ENCODE measurements at places on chromosomes 4 and X.
A peak's percentile ranks its signal among the peaks of the same experiment; 100 is the strongest.

GRCh38 chr4:140363051-140363450, 10.4 kb upstream of the SCOC start:
- DNase-seq: no peak

DNA sequence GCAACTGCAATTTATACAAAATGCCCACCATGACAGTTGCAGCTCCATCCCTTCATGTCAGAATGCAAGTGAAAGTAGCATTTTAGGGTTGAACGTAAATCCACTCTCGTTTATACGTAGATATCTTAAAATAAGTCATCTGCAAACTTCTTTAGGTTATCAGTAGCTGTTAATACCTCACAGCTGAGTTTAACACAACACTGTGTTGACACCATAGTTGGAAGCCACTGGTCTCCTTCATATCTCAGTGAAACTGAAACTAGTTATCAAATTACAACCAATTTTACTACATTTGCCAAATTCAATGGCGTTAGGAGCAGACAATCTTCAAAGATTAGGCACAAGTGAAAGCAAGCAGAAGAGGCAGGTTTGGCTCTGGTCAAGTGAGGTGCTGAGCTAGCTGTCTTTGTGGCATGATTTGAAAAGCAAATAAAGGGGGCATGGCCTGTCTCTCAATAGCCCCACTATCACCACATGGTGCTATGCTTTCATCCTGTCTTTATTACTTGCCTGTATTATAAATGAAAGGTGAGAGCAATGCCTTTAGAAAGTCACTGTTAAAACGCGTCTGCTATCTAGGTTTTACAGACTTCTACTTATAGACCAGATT, 12.3 kb downstream of the PPP3CA start:
- DNase-seq: no peak

DNA sequence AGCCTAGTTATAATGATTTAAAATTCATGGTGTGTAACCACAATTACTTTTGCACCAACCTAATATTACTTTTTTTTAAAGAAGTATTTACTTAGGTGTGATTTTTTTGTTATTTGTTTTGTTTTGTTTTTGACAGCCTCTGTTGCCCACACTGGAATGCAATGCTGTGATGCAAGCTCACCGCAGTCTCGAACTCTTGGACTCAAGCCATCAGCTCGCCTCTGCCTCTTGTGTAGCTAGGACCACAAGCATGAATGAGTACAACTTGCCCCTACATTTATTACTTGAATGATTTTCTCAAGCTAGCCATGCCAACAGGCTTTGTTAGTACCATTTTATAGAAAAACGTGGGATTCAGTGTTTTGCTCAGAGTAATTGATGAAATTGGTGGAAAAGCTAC, 488.8 kb upstream of the CPEB2 start:
- no peak for DNase-seq

DNA sequence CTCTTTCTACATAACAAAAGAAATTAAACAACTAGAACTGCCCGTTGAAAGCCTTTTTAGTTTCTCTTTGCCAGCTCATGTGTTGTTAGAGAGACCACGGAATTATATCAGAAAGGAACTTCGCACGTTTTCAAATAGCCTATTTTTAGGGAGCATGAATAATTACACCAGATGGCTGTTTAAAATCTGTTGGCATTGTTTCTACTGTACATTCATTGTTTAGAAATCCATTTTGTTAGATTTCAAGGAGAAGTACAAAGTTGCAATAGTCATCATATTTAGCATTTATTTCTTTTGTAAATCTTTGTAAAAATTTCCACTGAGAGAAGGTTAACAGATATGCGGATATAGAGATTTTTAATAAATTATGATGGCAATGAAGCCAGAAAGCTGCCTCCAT, 403.0 kb upstream of the HS3ST1 start:
- DNase-seq: no peak

- DNase-seq: no peak
These were observed 17.8 kb downstream of the SRD5A3 start for GRCh38 chr4:55363691-55364351.

DNA sequence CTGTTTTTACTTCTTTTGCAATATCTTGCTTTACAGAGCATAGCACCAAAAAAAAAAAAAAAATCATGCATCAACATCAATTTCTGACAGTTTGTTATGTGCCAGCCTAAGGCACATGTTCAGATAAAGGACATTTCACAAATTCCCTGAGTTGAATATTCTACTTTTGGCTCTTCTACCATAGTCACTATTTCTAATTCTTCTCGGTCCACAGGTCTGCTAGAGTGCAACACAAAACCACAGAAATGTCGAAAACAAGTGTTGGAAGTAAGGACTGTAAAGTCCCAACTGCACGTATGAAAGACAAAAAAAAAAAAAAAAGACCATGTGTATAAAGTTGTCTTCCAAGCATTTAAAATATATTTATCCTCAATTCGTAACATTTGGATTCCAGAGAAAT, 494.2 kb upstream of the INTU start:
- no peak for DNase-seq

- no peak for DNase-seq
These were observed 83.6 kb downstream of the STAG2 start for GRCh38 chrX:124045109-124045508.

DNA sequence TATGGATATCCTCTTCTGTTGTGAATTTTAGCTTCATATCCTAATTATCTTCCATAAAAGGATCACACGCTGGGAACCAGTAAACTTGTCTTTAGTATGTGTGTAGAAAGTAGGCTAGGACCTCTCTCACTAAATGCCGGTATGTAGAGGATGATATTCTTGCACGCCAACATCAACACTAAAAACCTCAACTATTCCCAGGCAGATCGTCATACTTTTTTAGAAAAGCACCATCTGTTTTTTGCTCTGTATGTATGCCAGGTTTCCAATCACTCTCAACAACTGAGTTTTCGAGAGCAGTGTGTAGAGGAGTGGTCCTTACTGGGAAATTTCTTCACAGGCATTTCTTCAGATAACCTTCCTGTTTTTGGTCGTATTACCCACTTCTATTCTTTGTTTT, 283.6 kb downstream of the GALNTL6 start:
- no peak for DNase-seq

- DNase-seq: no peak
These were observed 37.8 kb downstream of the SH3KBP1 start for GRCh38 chrX:19849464-19850080.

GRCh38 chrX:154013614-154014360, 5.9 kb downstream of the IRAK1 start:
- peak; percentile 35 for DNase-seq

DNA sequence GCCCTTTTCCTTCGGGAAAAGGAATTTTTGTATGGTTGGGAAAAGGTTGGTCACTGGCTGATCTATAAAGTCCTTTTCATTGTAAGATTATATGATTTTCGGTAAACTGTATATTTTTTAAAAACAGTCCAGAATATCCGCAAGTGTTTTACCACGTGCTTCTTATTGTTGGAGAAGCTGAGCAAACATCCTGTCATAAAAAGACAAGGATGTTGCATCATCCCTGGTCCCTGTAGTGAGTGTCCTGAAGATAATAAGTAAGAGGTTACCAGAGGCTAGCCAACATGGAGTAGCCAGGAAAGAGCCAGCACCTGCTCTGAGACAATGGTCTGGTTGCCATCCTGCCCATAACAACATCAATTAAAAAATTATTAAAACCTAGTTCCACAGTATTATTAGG, 5.1 kb downstream of the CXCL9 start:
- DNase-seq: no peak

- no peak for DNase-seq
These were observed 496.9 kb downstream of the PPARGC1A start for GRCh38 chr4:23392860-23393458.

DNA sequence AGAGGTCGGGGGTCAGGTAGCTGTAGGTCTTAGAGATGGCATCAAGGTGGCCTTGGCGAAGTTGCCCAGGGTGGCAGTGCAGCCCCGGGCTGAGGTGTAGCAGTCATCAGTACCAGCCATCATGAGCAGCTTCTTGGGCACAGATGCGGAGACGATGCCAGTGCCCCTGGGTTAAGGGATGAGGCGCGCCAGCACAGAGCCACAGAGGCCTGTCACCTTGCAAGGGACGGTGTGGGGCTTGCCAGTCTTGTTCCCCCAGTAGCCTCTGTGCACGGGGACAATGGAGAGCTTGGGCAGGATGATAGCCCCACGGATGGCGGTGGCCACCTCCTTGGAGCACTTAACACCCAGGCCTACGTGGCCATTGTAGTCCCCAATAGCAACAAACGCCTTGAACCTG, 750.7 kb upstream of the PABPC4L start:
- no peak for DNase-seq

GRCh38 chrX:28659269-28659668, 72.0 kb downstream of the IL1RAPL1 start:
- DNase-seq: peak; percentile 4

DNA sequence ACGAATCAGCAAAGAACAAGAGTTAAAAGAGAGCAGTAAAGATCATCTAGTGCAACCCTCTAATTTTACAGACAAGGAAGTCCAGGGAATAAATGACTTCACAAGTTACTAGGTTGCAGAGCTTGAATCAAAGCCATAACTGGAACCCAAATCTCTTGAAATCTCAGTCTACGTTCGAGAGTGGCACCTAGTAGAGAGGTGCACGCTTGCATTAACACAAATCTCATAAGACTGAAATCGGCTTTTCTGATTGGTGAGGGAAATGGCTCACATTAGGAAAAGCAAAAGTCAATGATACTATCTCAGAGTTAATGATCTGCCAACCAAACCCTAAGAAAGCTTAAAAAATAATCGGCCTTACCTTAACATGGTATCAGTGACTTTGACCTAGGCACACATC, 43.0 kb downstream of the FAT1 start:
- DNase-seq: no peak

DNA sequence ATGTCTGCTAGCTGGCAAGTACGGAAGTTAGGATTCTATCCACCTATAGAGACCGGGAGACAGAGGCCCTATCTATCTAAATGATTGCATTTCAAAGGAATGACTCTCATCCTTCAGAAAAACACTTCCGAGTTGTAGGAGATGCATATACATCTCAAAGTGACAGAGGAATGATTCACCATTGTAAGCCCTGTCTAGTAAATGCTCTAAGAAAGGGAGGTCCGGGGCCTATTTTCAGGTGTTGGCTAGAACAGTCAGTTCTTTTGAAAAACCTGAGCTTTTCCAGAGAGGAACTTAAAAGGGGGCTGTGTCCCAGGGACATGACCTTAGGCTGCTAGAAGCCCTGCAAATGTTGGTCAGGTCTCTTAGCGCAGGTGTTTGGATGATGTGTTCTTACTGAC, 262.9 kb upstream of the IL1RAPL1 start:
- DNase-seq: no peak

GRCh38 chr4:71732706-71733105, 51.2 kb downstream of the GC start:
- DNase-seq: no peak

DNA sequence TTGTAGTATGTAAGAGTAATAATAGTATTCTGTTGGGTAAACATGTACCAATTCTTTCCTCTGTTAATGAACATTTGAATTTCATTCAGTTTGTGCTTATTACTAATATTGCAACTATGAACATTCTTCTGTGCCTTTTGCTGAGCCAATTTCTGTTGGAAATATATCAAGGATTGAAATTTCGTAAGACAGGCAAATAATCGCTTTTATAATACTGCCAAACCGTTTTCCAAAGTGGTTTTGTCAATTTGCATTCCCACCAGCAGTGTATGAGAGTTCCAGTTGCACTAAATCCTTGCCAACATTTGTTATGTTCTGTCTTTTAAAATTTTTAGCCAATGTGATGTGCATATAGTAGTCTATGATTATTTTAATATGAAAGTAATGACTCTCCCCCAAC, 38.6 kb downstream of the MAGEB17 start:
- DNase-seq: no peak

DNA sequence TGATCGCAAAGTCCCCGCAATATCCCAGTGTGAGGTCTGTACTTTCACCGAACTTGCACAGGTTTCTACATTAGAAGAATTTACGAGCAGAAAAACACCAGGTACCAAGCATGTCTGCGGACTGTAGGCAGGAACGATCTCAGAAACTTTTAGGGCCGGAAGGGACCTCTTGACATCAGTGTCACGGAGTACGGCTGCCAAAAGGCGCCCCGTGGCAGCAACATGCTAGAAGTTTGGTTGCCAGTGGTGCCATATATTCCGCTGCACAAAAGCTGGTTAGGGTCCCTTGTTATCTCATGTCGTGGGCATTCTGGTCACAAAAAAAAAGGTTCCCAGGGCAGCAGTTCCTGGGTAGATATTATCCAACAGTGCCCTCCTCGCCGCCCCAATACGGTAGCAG, 61.0 kb upstream of the DCAF8L1 start:
- no peak for DNase-seq

- no peak for DNase-seq
These were observed 7.4 kb downstream of the UVSSA start for GRCh38 chr4:1354136-1354982.

- no peak for DNase-seq
These were observed 59.8 kb downstream of the CASK start for GRCh38 chrX:41863343-41864203.

DNA sequence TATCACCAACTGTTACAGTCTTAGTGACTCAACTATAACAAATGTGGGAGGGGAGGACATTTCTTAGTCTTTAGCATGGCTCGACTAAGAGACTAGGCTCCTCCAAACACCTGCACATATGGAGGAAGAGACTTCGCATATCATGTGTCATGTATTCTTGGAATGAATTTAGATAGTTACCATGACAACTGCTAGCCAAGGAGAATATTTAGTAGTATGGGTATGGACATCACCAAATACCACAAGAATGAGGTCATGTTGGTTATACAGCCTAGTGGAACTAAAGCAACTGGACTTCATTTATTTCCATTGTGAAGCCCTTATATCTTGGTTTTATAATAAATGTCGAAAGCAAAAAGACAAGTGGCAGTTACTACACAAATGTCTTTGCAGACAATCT, 512.3 kb downstream of the CFAP47 start:
- DNase-seq: no peak

DNA sequence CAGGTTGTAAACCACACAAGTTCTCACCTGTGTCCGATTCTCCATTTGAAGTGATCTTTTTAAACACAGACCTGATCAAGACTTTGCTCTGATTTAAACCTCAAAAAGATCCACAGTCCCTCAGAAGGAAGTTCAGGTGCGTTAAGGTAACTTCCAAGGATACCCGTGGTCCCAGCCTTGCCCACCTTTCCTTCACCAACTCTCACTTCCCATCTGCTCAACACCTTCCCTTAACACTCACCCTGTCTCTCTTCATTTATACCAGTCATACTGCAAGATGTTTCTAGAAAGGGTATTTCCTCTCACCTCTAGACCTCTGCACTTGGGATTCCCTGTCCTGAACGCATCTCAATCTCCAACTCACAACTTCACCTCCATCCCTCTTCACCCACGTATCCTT, 49.9 kb downstream of the ADGRA3 start:
- DNase-seq: no peak

GRCh38 chrX:139692908-139693307, 15.1 kb downstream of the MCF2 start:
- DNase-seq: no peak

- no peak for DNase-seq
These were observed 365.2 kb downstream of the FAT4 start for GRCh38 chr4:125679989-125680388.

- DNase-seq: no peak
These were observed 41.2 kb upstream of the ZMAT1 start for GRCh38 chrX:101973066-101973465.
